ENCODE measurements at places on chromosomes 5 and 9. TPM values are rescaled to one million over a fixed set of nuclear protein-coding genes. Genes with fewer than 3 reads are reported as not detected.

GRCh38 chr5:35921930-35922329 lies 16.5 kb downstream of the CAPSL start:
- H3K27ac ChIP-seq, result no peak overlapping the region
- H3K4me3 ChIP-seq, result no peak overlapping the region
- H3K36me3 ChIP-seq, result no peaks in the 10 kb centered on the region
- no peaks in the 10 kb centered on the region for H3K4me1 ChIP-seq

GRCh38 chr9:89386797-89387196 lies 68.5 kb downstream of the SECISBP2 start:
- peaks cover 20% of the 10 kb centered on the region for H3K4me1 ChIP-seq
- H3K27me3 ChIP-seq, result no peaks in the 10 kb centered on the region
- peaks cover 47% of the 10 kb centered on the region for H3K36me3 ChIP-seq

DNA sequence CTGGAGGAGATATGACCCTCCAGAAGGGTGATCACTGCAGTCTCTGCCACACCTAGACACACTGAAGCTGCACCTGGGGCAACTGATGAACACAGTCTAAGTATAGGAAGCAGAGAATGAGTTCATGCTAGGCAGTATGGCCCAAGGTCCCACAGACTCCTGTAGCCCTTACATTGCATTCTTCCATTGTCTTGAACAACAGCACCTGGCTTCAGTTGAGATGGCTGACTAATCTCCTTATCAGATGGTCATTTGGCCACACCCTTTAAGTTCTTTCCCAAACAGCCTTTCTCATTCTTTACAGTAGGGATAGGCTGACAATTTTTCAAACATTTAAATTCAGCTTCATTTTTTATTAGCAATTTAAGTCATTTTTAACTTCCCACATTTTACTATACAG lies 23.1 kb downstream of the CENPK start:
- H3K4me1 ChIP-seq, result no peaks in the 10 kb centered on the region
- no peak for DNase-seq
- H3K27me3 ChIP-seq, result no peaks in the 10 kb centered on the region
- no peak overlapping the region for H3K4me3 ChIP-seq
- no peak overlapping the region for H3K27ac ChIP-seq
- no peaks in the 10 kb centered on the region for H3K36me3 ChIP-seq

- no peak overlapping the region for H3K4me3 ChIP-seq
- H3K27ac ChIP-seq, result no peak overlapping the region
- peaks cover 79% of the 10 kb centered on the region for H3K36me3 ChIP-seq
- H3K4me1 ChIP-seq, result peaks cover 12% of the 10 kb centered on the region
- H3K27me3 ChIP-seq, result no peaks in the 10 kb centered on the region
These were observed 4.4 kb upstream of the DIAPH1 start for GRCh38 chr5:141623186-141623585.

Gene LCN15
- total RNA-seq, result not detected

Data from adrenal gland (tissue), 19 donors.